ENCODE measurements at places on chromosomes 2 and 18.

GRCh38 chr2:231212329-231212845, 14.0 kb downstream of the ARMC9 start:
- no peak for DNase-seq

- DNase-seq = no peak
These were observed 299.6 kb upstream of the FANCL start for GRCh38 chr2:58540681-58541080.

- no peak for DNase-seq
These were observed 46.3 kb downstream of the SH3RF3 start for GRCh38 chr2:109175350-109175678.

DNA sequence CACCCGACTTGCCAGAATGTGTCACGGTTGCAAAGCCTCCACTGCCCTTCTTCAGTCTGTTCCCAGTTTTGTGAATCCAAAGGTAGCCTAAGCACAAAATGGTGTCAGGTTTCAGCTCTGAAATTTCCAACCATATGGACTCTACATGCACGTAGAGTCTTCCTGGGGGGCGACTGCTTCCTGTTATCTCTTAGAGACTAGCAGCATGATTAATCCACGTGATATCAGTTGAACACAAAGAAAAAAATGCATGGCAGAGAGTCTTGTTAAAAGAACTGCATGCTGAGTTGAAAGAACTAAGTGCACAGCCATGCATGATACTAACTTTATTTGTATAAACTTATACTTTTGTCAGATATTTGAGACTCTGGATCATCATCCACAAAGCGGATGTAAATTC, 404.4 kb downstream of the SOCS6 start:
- no peak for DNase-seq

GRCh38 chr18:63869374-63869773, 18.1 kb upstream of the SERPINB2 start:
- no peak for DNase-seq

GRCh38 chr2:179886-180285, 83.9 kb downstream of the SH3YL1 start:
- no peak for DNase-seq

- DNase-seq = no peak
These were observed 55.9 kb downstream of the TTC21B start for GRCh38 chr2:165897726-165898125.

GRCh38 chr18:58996131-58996641, 131.5 kb downstream of the ZNF532 start:
- DNase-seq = no peak

DNA sequence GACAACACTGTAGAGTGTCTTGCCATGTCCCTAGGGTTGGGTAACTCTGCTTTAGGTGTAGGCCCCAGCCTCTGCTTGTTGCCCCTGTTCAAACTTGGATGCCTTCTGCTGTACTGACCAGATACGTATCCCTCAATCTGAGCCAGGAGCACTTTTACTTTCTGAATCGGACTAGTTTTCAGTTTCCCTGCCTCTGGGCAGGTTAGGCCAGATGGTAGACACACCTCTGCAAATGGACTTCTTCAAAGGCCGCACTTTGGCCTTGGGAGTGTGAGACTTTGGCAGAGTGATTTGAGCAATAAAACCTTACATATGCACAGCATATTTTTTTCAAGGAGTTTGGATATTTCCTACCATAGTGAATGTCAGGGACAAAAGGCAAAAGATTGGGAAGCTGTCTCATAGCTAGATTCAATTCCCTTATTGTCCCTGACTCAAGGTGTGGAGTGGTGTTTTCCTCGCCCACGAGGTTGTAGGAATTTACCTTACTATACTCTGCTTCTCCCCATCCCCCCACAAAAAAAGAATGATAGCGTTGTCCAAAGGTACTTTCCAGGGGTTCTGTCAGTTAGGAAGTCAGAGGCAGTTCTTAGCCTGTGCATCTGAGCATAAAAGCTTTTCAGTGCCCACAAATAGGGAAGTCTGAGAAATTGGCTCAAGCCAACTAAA, 15.3 kb upstream of the PARD3B start:
- no peak for DNase-seq

- no peak for DNase-seq
These were observed 66.6 kb upstream of the ID2 start for GRCh38 chr2:8615252-8615575.

DNA sequence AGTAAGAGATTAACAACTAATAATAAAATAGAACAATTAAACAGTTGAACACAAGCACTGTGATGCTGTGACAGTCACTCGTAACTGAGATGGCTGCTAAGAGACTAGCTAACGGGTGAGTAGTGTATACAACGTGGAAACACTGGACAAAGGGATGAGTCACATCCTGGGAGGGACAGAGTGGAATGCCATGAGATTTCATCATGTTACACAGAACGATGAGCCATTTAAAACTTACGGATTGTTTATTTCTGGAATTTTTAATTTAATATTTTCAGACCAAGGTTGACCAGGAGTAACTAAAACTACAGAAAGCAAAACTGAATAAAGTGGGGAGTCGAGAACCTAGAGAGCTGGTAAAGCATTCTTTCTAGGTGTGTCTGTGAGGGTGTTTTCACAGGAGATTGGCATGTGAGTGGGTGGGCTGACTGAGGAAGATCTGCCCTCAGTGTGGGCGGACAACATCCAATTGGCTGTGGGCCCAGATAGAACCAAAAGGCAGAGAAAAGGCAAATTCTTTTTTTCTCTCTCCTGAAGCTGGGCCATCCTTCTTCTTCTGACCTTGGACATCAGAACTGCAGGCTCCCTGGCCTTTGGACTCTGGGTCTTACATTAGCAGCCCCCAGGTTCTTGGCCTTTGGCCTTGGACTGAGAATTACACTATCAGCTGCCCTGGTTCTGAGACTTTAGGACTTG, 14.6 kb downstream of the TMSB10 start:
- no peak for DNase-seq

- no peak for DNase-seq
These were observed 500.6 kb downstream of the XIRP2 start for GRCh38 chr2:167388901-167389300.

- no peak for DNase-seq
These were observed 419.7 kb upstream of the ZEB2 start for GRCh38 chr2:144939590-144939989.

GRCh38 chr2:171390941-171391516, 42.8 kb downstream of the METTL8 start:
- no peak for DNase-seq

DNA sequence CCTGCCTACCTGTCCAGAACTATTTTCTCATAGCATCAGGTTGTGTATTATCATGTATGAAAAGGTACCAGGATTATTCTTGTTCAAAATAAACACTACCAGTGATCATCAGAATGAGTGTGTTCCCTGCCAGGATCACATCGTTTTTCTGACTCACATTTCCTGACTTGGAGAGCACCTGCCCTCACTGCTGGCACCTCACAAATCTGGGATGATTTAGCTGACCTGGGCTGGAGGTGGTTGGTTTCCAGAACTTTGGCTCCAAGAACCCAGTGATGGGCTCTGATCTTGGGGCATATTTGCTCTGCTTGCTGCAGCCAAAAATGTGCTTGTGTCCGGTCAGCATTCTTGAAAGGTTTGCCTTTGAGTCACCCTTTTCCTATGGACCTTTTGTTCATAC, 836.3 kb upstream of the ACVR2A start:
- DNase-seq = no peak

- DNase-seq = no peak
These were observed 1.5 kb upstream of the DGUOK start for GRCh38 chr2:73925033-73925704.

DNA sequence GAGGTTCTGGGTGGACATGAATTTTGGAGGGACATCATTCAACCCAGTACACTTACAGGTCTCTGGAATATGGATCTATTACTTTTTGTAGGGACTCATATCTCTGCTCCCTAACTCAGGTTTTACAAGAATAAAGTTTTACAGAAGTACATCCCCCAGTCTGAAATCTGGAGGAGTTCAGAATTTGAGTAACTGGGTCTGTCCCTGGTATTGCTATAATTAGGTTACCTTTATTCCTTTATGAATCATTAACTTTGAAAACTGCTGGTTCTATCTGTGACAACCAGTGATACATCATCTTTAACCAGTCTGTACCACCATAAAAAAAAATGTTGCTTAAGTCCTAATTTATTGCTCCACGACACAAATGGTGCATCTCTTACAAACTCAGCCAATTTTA, 59.9 kb downstream of the INSIG2 start:
- no peak for DNase-seq

- DNase-seq = no peak
These were observed 5.8 kb upstream of the GPD2 start for GRCh38 chr2:156430236-156430979.

DNA sequence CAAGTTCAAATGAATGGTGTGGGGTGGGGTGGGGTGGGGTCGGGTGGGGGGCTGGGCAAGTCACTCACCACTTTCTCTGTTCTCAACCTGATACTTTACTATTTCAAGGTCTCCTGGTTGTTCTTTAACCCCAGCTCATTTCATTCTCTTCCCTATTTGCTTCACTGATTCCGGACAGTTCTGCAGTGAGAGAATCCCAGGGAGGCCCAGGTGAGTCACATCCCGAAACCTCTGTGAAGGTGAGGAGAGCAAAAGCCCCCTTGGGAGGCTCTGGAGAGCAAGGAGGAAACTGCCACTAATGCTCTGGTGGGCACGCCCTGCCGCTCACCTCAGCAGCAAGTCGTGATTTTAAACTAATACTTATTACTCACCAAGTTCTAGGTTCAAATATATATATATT, 8.9 kb downstream of the EDAR start:
- DNase-seq = no peak

- no peak for DNase-seq
These were observed 53.9 kb upstream of the EPC2 start for GRCh38 chr2:148590612-148591011.

- no peak for DNase-seq
These were observed 159.6 kb downstream of the NCKAP5 start for GRCh38 chr2:133408671-133409070.

DNA sequence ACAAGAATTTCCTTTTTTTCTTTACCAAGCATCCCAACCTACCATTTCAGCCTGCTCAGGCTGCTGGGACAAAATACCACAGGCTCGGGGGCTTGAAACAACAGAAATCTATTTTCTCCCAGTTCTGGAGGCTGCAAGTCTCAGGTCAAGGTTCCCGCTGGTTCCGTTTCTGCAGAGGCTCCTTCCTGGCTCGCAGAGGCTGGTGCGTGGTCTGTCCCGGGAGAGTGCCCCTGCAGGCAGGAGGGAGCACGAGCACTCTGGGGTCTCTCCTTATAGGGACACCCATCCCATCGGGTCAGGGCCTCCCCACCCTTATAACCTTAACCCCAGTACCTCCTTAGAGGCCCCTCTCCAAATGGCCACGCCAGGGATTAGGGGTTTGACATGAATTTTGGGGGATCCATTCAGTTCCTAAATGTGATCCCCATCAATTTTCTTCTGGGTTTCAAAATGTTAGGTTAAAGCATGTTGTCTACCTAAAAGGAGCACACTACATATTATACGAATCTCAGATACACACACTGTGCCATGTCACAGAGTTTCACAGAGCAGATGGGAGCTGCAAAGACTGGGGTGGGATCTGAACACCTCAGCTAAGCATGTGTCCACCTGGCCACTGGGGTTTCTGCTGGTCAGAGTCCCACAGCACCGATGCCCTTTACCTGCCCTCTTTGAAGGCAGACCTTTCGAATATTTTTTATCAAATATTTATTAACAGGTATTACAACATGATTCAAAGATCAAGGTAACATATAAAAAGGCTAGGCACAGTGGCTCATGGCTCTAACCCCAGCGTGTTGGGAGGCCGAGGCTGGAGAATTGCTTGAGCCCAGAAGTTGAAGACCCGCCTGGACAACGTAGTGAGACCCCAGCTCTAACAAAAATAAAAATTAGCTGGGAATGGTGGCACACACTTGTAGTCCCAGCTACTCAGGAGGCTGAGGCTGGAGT, 17.6 kb upstream of the ADI1 start:
- DNase-seq = no peak

DNA sequence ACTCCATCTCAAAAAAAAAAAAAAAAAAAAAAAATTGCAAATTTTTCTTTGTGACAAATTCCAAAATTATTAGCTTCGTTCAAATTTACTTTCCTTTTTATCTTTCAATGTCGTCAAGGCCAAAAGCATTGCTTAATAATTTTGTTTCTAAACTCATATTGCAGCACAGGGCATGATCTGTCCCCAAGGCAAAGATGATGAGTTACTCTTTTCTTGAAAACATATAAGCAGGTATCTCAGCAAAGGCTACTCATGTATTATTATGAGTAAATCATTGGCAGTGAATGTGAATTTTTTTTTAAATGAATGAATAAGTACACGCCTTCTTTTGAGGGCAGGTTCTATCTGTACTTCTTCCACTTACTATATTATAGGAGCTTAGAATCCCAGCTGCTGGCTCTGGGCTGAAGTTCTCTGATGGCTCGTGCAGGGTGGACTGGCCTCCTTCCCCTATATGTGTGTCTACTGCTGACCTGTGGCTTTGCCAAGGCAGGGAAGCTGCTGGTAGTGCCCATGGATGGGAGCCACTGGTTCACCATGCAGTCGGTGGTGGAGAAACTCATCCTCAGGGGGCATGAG, at the start of gene UGT1A7:
UGT1A7 (plus strand) TSS at position 381 of the 579 bp plus-strand sequence; CDS start at position 418, 37 bp downstream.
- DNase-seq = no peak

GRCh38 chr2:30766666-30767065, 40.6 kb downstream of the CAPN13 start:
- DNase-seq = no peak

GRCh38 chr2:111201214-111201613, 80.5 kb downstream of the BCL2L11 start:
- no peak for DNase-seq

GRCh38 chr2:152335016-152335725, at the start of gene FMNL2:
TSS of gene FMNL2 (plus strand) at chr2:152335174.
- no peak for DNase-seq

- no peak for DNase-seq
These were observed 364.4 kb downstream of the KCNJ3 start for GRCh38 chr2:155062922-155063258.

DNA sequence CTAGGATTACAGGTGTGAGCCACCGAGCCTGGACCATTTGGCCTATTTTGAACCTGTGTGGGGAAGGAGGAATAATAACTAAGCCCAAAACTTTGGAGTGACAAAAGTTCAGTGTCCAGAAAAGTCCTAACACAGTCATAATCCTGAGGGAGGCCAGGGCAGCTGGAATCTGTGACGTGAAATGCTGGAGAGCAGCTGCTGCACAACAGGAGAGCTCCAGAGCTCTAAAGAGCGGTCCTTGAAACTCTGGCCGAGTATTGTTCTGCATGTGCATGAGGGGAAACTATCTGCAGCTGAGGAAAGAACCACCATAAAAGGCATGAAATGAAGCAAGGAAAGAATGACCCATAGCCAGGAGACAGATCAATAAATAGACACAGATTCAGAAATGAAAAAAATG, 27.8 kb downstream of the HADHA start:
- no peak for DNase-seq

- no peak for DNase-seq
These were observed 175.8 kb upstream of the HNRNPA3 start for GRCh38 chr2:177036747-177037146.

DNA sequence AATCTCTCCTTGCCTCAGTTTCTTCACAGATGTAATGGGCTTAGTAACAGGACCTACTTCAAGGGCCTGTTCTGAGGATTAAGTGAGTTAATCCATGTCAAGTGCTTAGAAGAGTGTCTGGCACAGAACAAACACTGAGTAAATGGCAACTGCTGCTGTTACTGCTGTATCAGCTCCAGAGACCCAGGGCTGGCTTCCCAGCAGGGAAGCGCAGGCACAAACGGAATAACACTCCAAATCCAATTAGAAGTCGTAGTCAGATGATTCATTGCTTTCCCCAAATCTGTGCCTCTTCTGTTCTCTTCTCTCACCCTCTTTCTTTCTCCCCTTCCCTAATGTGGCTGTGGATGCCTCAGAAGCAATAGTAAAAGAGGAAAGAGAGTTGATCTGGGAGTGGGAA, 101.1 kb upstream of the FZD7 start:
- no peak for DNase-seq

- no peak for DNase-seq
These were observed 231.4 kb downstream of the SEPTIN10 start for GRCh38 chr2:109382226-109382895.
